Cardiac muscle cell (in vitro differentiated cells and primary cell): ENCODE measurements at places on chromosomes 3 and 15. TPM values are rescaled to one million over a fixed set of nuclear protein-coding genes. Genes with fewer than 3 reads are reported as not detected.

Gene C2CD4B
- 0.15 TPM in 1 of 2 replicates, not detected in the other for total RNA-seq

Gene NEK10
- 1.1 and 2.1 TPM in 2 replicates for total RNA-seq

GRCh38 chr15:84079885-84080777 lies 155.4 kb upstream of the GOLGA6L4 start:
- no peak overlapping the region for H3K27ac ChIP-seq
- peak; percentile 70 for DNase-seq
- H3K27me3 ChIP-seq, result peaks cover 85% of the 10 kb centered on the region
- no peaks in the 10 kb centered on the region for H3K36me3 ChIP-seq
- peak overlapping the region; percentile 79 for H3K4me3 ChIP-seq
- no peaks in the 10 kb centered on the region for H3K4me1 ChIP-seq

- H3K4me1 ChIP-seq, result no peaks in the 10 kb centered on the region
- H3K36me3 ChIP-seq, result no peaks in the 10 kb centered on the region
- no peak for DNase-seq
- H3K27ac ChIP-seq, result no peak overlapping the region
- H3K4me3 ChIP-seq, result no peak overlapping the region
Observed at GRCh38 chr15:31498329-31498728, 171.7 kb downstream of the KLF13 start.

GRCh38 chr3:118910332-118910731 lies 124.3 kb downstream of the IGSF11 start:
- H3K27ac ChIP-seq, result no peak overlapping the region
- no peak overlapping the region for H3K4me3 ChIP-seq
- DNase-seq, result no peak
- H3K27me3 ChIP-seq, result no peaks in the 10 kb centered on the region
- H3K4me1 ChIP-seq, result no peaks in the 10 kb centered on the region

GRCh38 chr15:80404761-80405553 lies 775 bp downstream of the ARNT2 start:
- peaks cover 57% of the 10 kb centered on the region for H3K27me3 ChIP-seq
- H3K36me3 ChIP-seq, result no peaks in the 10 kb centered on the region
- no peaks in the 10 kb centered on the region for H3K4me1 ChIP-seq
- peak overlapping the region; percentile 76 for H3K4me3 ChIP-seq

- H3K4me1 ChIP-seq, result no peaks in the 10 kb centered on the region
- no peak overlapping the region for H3K4me3 ChIP-seq
- no peak for DNase-seq
- H3K36me3 ChIP-seq, result no peaks in the 10 kb centered on the region
- peaks cover 58% of the 10 kb centered on the region for H3K27me3 ChIP-seq
Observed at GRCh38 chr3:112002096-112002971, 3.6 kb downstream of the TAGLN3 start.

GRCh38 chr3:128395500-128396162 lies 71.1 kb downstream of the DNAJB8 start:
- no peak overlapping the region for H3K4me3 ChIP-seq
- DNase-seq, result no peak
- H3K27ac ChIP-seq, result peak overlapping the region; percentile 48
- H3K27me3 ChIP-seq, result no peaks in the 10 kb centered on the region
- H3K4me1 ChIP-seq, result peaks cover 21% of the 10 kb centered on the region

DNA sequence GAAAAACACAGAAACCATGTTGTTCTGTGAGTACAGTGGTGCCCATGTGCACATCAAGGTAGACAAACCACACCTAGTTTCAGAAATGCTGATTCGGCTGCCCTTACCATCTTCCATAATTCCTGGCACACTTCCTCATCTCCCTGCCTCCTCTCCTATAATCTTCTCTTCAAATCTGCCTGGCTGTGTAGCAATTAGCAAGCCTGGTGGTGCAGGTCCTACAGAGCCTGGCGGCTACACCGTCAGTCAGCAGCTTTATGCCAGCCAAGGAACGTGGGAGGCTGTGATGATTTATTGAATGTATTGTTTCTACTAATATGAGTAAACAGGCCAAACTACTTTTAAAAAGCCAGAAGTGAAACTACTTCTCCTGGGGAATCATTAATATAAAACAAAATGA lies 106.8 kb downstream of the SEMA6D start:
- no peak overlapping the region for H3K4me3 ChIP-seq
- DNase-seq, result no peak
- peaks cover 26% of the 10 kb centered on the region for H3K4me1 ChIP-seq
- H3K27ac ChIP-seq, result no peak overlapping the region

- peak overlapping the region; percentile 15 for H3K4me3 ChIP-seq
- no peak overlapping the region for H3K27ac ChIP-seq
- no peak for DNase-seq
- no peaks in the 10 kb centered on the region for H3K27me3 ChIP-seq
Observed at GRCh38 chr15:40906991-40907802, 12.9 kb downstream of the VPS18 start.
